ENCODE measurements at places on chromosomes 1 and 21.

DNA sequence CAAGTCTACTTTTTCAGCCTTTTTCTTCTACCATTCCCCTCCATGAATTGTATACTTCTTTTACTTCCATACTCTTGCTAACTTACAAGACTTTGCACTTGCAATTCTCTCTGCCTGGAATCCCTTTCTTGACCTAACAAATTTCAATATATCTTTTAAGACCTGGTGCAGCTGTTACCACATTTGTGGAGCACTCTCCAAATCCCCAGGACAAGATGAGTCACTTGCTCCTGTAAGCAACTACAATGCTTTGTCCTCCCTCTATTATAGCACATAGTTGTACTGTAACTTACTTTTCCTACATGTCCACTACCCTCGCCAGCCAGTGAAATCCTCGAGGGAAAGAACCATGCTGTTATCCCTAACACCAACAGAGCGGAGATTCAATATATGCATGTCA, 43.1 kb downstream of the WARS2 start:
- DNase-seq, result no peak

GRCh38 chr1:21045351-21045750, 131.3 kb downstream of the EIF4G3 start:
- DNase-seq, result no peak

DNA sequence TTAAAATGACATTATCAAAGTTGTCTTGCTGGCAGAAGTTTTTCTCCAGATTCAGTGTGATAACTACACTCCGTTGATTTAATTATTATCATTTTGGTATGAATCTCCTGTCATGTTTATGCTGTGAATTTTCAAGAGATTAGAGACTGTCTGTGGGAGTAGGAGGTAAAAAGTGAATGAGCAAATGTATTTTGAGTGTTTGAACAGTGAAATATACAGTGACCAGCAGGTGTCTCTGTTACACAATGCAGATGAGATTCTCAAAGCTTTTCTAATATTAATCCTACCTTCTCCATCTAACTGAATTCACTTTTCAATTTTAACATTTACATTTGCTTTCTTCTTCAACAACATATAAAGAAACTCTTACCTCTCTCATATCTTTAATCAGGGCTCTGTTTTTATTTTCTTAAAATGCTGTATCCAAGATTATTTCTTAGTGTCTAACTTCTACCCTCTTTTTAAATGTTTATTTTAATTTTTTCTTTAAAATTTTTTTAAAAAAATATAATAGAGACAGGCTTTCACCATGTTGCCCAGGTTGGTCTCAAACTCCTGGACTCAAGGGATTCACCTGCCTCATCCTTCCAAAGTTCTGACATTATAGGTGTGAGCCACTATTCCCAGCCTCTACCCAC, 20.9 kb upstream of the HSPA13 start:
- DNase-seq, result no peak

GRCh38 chr1:193543259-193543658, 356.8 kb upstream of the B3GALT2 start:
- DNase-seq, result no peak

DNA sequence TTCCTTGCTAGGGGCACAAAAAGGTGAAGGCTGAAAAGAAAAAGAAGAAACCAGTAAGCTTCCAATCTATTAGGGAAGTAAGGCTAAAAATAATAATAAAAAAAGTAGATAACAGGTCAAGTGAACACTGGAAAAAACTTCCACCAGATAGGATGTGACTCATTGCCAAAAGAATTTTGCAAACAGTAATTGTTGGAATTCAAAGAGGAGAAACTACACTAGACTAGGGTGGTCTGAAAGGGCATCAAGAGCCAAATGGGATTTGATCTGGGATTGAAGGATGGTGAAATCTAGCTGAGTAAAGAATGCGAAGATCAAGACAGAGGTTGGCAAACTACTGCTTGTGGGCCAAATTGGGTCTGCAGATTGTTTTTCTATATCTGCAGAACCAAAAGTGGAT, 6.0 kb upstream of the ST6GALNAC3 start:
- DNase-seq, result no peak

DNA sequence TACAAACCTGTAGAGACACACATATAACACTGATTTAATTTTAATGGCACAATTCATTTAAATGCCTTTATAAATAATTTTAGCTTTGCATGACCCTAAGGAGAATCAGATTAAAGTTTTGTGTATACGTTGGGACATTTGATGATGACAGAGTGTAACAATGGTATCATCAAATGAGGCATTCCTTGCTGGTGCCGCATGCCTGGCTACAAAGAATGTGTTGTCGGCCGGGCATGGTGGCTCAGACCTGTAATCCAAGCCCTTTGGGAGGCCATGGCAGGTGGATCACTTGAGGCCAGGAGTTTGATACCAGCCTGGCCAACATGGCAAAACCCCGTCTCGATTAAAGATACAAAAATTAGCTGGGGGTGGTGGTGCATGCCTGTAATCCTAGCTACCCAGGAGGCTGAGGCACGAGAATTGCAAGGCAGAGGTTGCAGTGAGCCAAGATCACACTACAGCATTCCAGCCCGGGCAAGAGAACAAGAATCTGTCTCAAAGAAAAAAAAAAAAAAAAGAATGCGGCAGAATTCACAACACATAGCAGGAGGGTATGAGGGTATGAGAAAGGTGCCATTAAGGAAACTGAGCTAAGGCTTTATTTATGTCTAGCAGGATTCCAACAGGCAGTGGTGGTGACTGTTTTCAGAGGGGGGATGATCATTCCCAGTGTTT, 58.9 kb downstream of the PTPN14 start:
- no peak for DNase-seq

GRCh38 chr1:175922254-175922881, 179.0 kb upstream of the TNR start:
- DNase-seq, result no peak

GRCh38 chr21:36202726-36203602, 46.3 kb downstream of the DOP1B start:
- DNase-seq, result no peak

DNA sequence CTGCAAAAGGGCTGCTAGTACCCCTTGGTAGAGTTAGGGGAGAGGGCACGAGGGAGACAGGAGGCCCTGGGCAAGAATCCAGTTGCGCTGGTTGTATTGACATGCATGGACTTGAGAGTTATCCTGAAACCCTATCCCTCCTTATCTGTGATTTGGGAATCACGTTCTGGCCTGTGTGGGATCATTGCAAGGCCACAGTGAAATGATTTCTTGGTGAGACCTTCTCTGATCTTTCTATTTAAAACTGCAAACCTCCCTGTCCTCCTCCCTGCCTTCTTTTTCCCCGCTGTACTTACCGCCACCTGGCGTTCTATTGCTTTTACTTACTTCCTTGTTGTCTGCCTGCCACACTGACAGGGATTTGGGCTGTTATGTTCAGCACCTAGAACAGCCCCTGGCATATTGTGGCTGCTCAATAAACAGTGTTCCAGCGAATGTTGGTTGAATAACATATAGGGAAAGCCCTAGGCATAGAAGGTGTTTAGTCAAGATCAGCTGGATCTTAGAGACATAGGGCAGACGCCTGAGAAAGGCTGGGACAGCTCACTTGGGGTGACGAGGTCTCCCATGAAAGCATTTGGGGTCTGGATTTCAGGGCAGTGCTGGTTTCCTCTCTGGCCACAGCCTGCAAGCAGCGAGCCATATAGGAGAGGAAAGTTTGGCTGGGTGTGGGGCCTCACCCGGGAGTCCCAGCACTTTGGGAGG, 25.6 kb downstream of the ALPL start:
- no peak for DNase-seq

DNA sequence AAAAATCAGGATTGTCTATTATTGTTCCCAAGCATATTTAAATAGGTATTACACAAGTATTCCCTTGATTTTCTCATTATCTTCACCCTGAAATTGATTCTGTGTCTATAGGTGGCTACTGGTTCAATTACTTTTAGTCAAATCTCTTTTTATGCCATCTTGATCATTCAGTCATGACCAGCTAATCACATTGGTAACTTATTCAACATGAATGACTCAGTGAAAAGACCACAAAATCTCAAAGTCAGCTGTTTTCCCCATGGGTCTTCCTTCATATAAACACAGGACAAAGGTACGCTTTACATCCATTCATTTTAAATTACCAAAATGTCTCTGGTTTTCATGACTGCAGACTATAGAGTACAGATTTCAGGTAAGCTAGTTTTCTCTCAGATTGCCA, 23.7 kb upstream of the NRIP1 start:
- DNase-seq, result no peak

- peak; percentile 58 for DNase-seq
Observed at GRCh38 chr1:20069874-20070273, at the start of gene PLA2G5. Gene PLA2G5, plus strand, starts transcription at chr1:20070194. Its CDS starts 14,637 bp downstream, at chr1:20084831.

GRCh38 chr1:167446966-167447365, 71.4 kb downstream of the CD247 start:
- no peak for DNase-seq

DNA sequence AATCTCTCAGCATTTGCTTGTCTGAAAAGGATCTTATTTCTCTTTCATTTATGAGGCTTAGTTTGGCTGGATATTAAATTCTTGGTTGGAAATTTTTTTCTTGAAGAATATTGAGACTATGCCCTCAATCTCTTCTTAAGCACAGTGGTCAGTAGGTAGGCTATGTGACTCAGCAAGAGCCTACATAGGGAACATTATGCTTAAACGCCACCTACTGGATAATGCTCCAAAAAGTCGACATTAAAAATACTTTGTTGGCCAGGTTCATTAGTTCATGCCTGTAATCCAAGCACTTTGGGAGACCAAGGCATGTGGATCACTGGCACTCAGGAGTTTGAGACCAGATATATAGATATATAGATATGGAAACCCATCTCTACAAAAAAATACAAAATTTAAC, 678.0 kb upstream of the USP24 start:
- no peak for DNase-seq

DNA sequence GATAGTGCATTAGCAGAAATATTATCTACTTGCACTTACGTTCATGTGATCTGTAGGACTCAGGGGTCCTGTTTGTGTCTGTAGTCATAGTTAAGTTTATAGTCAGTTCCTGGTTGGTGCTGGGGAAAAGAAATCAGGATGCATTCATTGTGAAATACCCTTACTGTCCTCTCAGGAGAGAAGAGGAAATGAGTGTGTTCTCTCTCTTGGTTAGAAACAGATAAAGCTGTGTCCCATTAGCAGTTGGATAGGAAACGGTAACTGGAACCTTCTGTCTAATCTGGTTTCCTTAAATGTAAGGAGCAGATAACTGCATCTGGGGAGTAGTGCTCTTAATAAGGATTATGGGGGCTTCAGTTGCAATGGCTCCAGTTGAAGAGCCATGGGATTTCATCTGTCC, 8.9 kb downstream of the SDCCAG8 start:
- no peak for DNase-seq

DNA sequence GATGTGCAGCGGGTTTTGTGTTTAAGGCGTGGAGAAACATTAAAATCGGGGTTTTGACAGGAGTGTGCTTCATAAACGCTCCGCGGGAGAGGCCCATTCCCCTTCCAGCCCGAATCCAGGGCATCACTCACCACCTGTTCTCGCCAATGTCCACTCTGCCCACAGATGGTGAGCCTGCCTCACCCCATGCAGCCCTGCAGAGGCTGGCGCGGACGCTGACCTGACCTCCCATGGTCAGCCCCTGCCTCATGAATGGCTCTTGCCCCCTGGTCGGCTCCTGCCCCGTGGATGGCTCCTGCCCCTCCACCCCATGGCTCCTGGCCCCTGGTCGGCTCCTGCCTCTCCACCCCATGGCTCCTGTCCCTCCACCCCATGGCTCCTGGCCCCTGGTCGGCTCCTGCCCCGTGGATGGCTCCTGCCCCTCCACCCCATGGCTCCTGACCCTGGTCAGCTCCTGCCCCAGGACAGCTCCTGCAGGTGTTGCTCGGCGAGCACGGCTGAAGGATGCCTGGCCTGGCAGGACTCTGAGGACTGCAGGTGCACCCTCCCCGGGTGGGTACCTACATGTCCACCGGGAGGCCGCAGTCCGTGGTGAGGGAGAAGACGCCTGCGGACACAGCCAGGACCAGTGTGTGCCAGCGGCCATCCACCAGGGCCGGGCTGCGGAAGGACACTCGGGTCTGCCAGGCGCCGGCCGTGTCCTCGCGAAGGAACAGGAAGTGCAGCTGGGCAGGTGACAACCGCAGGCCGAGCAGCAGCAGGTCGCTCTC, 6.7 kb downstream of the KRTAP10-1 start:
- DNase-seq, result no peak

- no peak for DNase-seq
Observed at GRCh38 chr1:77322061-77322900, 40.5 kb downstream of the AK5 start.

GRCh38 chr1:11273595-11274234, 717 bp downstream of the UBIAD1 start:
- DNase-seq, result no peak

GRCh38 chr1:155178441-155179111, 4.9 kb downstream of the TRIM46 start:
- DNase-seq, result no peak

DNA sequence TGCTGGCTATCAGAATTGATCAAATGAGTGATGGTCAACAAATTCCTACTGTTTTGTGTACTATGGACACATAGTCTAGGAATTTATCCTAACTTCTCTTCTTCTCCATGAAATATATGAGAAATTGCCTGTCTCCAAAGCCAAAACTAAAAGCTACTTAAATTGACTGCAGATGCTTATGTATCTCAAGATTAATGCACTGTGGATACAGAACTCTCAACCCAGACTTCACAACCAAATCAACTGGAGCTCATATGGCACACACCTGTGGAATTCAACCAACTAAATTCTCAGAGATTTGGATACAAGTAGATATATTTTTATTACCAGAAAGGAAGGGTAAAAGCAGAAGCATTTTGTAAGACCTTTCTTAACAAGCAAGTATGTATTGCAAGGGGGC, 566.1 kb downstream of the LTN1 start:
- no peak for DNase-seq

GRCh38 chr1:86453664-86454063, 15.1 kb upstream of the CLCA1 start:
- no peak for DNase-seq

GRCh38 chr1:41611068-41611931, 126.8 kb upstream of the EDN2 start:
- DNase-seq, result no peak

GRCh38 chr1:117069220-117069844, 9.2 kb downstream of the TTF2 start:
- DNase-seq, result no peak

DNA sequence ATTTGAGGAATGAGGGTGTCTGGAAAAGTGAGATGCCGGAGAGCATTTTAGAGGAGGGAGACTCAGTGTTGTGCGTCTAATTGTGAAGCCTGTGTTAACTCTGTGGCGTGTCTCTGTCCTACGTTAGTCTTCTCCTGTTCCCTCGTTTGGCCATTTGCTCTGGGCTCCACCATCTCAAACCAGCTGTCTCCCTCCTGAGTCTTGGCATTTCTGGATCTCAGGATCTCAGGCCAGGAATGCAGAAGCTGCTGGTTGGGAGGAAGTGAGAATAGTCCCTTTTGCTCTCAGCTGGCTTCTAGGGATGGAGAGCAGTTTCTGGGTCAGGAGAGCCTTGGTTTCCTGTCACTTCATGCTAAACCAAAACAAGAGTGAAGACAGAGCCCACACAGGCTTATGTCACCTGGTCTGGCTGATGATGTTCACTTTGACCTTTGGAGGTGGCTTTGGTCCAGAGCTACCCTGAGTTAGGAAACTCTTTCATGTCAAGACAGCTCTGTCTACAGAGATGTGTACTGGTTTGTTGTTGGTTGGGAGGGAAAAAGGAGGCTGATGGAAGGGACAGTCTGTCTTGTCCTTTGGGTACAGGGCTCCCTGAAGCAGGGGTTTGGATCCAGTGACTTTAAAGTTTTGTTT, 859 bp downstream of the NFASC start:
- DNase-seq, result no peak

Data from caudate nucleus (tissue), 63 donors.